Inflammatory macrophage treated with lipopolysaccharide for 1 hour (primary cell): ENCODE measurements at places on chromosomes 3 and 15.

- no peak for DNase-seq
Measured at GRCh38 chr15:42359985-42360384, 684 bp downstream of the CAPN3 start.

- no peak for DNase-seq
Measured at GRCh38 chr3:130979117-130979516, 47.5 kb downstream of the ASTE1 start.

DNA sequence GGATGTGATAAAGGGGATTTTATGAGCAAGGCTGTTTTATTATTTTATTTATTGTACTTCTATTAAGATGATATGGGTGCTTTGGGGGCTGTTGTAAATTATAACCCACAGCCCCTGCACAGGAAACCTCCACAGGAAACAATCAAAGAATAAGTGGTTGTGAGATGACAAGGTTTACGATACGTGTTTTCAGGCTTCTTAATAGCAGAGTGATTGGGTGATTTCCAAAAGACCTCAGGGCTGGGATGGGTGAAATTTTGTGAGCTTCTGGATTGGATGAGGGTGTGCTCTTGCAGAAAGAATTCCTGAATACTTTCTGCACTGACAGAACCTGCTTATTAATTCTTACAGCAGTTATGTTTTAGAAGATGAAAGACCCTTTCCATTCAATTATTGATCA lies 21.4 kb downstream of the CHL1 start:
- DNase-seq = no peak

GRCh38 chr3:157610876-157611535 lies 107.8 kb upstream of the VEPH1 start:
- peak; percentile 12 for DNase-seq

GRCh38 chr15:91304786-91305185 lies 204.7 kb downstream of the SV2B start:
- DNase-seq = no peak

- no peak for DNase-seq
Measured at GRCh38 chr15:66670762-66671580, 31.1 kb upstream of the SMAD6 start.

- DNase-seq = peak; percentile 96
Measured at GRCh38 chr3:5036858-5037257, 57.6 kb downstream of the BHLHE40 start.

DNA sequence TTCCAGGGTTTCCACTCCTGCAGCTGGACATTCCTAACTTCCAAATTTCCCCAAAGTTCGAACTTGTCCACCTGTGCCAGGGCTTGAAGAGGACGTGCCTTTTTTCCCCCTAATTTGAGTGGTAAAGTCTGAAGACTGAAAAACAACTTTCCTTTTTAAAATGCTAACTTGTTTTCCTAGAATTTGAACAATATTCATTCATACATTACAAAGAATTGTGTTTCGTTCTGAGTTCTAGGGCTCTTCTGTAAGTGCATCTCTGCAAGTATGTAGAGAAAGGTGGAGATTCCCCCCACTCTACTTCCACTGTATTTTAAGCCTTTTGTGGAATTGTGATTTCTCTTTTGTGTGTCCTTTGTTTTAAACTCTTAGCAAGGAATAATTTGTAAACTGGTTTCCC lies 9.4 kb downstream of the DPH3 start:
- no peak for DNase-seq

- DNase-seq = no peak
Measured at GRCh38 chr3:194150252-194150934, 14.4 kb downstream of the HES1 start.

DNA sequence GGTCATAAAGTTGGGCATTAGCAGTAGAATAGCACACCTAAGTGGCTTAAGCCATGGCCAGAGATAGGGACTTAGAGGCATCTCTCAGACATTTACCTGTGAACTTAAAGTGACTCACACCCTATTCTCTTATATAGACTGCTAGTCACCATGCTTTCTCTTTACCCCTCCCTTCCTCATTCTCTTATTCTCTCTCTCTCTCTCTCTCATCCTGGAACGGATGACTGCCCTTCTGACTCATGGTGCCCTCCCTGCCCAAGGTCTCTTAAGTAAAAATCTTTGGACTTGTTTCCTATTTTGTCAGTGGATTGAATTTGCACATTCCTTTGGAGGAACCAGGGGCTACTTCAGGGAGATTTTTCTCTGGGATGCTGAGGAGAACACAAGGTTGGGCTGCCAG lies 58.8 kb downstream of the NPAP1 start:
- DNase-seq = no peak

DNA sequence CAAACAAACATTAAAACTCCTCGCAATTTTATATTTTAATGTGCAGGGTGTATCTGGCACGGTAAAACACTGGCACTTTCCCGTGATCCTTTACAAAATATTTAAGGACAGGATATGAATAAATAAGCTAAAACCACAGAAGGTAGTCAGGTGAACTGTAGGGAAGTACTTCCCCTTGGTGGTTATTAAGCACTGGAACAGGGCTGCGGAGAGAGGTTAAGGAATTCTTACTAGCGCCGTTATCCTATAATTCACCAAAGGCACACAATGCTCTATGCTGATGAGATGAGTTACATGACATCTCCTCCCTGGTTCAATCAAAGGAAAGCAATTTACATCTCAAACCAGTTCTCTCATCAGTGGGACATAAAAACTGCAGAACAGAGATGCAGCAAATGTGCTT lies 289.8 kb downstream of the ZBTB20 start:
- no peak for DNase-seq

DNA sequence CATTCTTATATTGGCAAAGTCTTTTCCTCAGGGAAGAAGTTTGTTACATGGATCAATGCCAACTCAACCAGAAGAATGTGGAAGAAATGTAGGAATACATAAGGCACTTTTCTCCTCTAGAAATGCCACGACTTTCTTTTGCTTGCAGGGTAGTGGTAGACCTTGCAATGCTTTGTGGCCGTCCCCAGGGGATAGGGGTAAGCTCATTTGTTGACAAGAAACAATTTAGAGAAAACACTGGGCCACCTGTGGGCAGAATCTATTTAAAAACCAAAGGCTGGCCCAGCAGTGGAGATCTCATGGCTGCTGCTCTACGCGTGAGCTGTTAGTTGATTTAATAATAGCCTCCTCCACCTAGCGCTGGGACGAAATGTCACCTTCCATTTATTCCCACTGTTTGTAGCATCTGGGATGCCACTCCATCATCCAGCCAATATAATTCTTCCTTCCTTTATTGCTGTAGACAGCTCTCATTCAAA lies 64.6 kb upstream of the PFN2 start:
- no peak for DNase-seq

GRCh38 chr3:67093305-67093704 lies 95.2 kb downstream of the KBTBD8 start:
- no peak for DNase-seq

DNA sequence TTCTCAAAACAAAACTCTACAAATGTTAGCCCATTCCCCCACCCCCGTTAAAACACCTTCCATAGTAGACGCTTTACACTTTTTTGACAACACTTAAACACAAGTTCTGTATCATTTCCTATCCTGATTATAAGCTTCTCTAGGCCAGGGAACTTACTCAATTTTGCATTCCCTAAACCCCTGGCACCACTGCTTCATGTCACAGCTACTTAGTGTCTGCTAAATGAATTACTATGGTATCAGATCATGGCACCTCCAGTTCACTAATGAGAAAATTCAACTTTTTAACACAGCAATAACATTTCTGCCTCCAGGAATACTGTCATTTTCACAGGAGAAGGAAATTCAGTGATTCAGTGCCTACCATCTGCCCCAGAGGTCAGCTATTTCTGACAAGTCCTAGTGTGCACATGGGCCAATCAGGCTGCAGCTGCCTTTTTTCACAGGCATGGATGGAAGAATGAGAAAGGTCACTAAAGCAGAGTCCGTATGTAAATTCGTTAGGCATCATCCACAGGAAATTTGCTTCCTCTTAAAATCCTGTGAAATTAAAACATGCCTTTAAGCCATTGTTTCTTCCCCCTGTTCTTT lies 18.5 kb downstream of the SFMBT1 start:
- DNase-seq = no peak

- DNase-seq = no peak
Measured at GRCh38 chr3:5202222-5202621, 14.7 kb downstream of the EDEM1 start.

GRCh38 chr15:53811530-53811929 lies 52.1 kb upstream of the WDR72 start:
- DNase-seq = no peak

DNA sequence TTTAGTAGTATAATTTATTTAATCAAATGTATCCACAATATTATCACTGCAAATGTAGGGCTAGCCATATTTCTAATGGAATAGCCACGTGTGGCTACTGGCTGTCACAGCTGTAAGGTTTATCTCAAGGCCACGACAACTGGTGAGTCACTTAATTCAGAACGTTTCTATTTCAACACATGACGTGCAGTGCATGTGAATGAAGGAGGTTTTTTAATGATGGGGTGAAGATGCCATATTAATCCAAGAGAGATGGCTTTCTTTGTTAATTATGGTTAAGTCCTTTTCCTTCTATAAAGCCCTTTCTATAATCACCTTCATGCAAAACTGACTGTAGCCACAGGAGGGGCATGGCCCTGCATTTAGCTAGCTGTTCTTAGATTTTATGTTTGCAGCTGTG lies 212.0 kb downstream of the FEZF2 start:
- no peak for DNase-seq

DNA sequence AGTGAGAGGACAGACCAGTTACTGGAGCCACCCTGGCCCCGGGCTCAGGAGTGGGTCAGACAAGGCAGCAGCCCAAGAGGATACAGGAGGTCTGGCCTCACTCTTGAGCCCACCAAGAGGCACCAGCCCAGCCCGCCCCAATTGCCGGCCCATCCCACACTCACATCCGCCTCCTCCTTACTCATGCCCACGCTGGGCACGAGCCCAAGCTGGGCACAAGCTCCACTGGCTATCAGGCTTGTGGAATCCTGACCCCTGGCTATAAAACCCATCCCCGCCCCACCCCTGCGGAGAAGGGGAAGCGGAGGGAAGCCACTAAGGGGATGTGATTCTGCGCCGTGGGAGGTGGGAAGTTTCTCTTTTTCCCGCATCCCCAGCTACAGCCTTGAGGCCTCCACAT lies 25.9 kb downstream of the ADCY5 start:
- DNase-seq = no peak

- no peak for DNase-seq
Measured at GRCh38 chr15:64925335-64926330, 13.9 kb downstream of the ANKDD1A start.

DNA sequence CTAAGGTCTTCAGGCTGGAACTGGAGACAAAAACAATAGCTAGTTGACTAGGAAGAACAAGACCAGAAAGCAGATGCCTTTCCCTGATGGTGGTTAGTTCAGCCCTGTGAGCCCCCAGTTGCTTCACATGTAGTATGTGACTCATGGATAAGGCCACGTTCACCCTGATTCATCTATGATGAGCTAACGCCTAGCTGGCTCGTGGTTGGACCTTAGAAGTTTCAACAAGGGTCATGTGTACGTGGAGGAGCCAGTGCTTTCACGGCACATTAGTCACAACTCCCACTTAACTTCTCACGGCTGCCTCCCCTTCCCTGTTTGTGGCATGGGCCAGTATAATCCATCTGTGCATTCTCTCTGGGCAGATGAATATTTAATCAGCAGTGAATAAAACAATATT lies 20.6 kb downstream of the COL8A1 start:
- DNase-seq = no peak

DNA sequence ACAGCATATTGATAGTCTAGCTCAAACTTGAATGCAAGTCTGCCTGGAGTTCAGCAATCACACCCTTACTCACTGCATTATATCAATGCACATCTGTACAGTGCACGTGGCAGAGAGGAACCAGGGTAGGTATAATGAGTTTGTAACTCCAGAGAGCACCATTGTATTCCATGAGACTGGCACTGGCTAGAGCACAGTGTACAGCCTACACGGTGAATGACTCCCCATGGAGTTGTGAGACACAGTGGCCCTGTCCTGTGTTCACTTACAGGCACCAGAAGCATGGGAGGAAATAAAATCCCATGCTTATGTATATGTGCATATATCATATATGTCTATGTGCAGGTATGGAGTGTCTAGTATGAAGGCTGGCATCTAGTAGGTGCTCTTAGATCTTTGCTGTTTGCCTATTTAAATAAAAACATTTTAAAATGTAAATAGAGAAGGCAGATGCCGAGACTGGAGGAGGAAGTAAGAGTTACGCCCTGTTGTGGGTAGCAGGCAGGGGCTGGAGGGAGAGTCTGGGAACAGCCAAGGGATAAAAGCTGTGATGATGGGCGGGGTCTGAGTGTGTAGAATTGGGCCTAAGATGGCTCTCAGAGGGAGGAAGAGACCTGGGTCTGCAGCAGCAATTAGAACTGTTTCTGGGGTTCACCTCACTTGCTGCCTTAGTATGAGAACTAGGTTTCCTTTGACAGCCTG lies 360.7 kb upstream of the ICE2 start:
- no peak for DNase-seq

DNA sequence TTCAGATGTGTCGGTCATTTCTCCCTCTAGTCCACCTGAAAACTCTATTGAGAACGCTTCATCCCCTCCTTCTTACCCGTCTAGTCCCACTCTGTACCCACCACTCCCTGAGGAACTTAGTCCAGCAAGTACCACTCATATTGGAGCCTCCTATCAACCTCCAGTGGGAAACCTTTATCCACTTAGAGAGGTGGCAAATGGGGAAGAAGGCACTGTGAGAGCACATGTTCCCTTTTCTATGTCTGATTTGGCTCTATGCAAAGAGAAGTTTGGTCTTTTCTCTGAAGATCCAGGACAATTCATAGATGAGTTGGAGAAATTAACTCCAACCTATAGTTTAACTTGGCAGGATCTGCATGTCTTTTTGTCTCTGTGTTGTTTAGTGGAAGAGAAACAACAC lies 17.0 kb upstream of the RPN1 start:
- DNase-seq = no peak

DNA sequence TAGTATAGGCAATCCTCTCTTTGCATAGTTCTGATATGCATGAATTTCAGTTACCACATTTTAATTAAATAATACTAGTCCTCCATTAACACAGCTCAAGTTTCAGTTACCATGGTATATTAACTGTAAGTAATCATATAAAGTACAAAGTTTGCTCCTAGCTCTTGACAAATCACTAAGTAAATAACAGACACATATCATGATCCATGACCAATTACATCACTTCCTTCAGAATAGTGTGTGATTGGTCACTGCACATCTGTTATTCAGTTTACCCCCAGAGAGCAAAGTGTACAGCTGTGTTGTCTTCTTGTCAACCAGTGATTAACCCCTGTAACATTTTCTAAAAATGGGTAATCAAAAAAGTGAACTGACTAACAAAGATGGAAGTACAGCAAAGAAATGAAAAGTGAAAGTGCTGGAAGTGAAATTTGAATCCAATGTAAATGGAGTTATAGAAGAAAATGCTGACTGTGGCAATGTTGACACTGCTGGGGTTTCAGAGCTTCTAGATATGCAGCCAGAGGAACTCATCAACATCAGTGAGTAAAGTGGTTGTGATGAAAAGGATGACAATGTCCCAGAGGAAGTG lies 30.2 kb upstream of the LEKR1 start:
- DNase-seq = peak; percentile 34

DNA sequence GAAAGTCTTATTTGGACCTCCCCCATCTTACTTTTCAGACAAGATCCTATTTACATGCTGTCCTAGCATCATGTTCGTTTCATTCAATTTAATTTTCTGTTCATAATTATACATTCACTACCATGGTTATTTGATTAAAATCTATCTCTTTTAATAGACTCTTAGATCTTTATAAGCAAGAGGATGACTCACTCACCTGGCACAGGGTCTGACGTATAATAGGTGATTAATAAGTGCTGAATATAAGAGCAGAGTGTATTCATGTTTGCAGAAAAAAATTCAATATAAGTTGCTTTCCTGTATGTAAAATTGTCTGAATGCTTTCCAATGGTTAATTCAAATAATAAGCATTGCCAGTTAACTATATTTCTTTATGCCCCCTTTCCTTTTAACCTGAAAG lies 165.5 kb upstream of the CBLB start:
- no peak for DNase-seq
